ENCODE measurements at places on chromosomes 5 and 9.

- no peak for DNase-seq
Observed at GRCh38 chr9:98833090-98833956, 25.9 kb downstream of the GALNT12 start.

- peak; percentile 83 for DNase-seq
Observed at GRCh38 chr5:115601701-115602590, at the start of gene TICAM2. TICAM2 (minus strand) TSS chr5:115602479; CDS start chr5:115581256, 21,223 bp downstream.

- peak; percentile 37 for DNase-seq
Observed at GRCh38 chr9:126723807-126724172, 81.0 kb upstream of the ZBTB43 start.

- DNase-seq, result no peak
Observed at GRCh38 chr9:107149756-107150155, 133.3 kb upstream of the RAD23B start.

- DNase-seq, result no peak
Observed at GRCh38 chr5:60207040-60207439, 313.5 kb upstream of the PDE4D start.

DNA sequence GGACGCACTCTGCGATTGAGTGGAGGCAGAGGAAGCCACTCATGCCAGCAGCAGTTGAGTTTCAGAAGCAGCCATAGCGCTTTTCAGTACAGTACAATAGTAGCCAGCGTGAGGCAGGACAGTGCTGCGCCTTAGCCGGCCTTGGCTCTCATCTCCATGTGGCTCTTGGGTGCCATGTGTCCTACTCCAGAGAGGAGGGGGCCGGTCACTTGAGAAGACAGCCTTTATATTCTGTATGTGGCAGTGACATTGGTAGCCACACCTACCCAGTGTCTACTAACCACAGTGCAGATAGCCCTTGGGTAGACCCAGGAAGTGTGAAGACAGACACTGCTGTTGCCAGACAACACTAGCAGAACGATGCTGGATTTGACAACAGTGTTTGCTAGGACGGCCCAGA is 42.3 kb downstream of the FAM78A start:
- no peak for DNase-seq

DNA sequence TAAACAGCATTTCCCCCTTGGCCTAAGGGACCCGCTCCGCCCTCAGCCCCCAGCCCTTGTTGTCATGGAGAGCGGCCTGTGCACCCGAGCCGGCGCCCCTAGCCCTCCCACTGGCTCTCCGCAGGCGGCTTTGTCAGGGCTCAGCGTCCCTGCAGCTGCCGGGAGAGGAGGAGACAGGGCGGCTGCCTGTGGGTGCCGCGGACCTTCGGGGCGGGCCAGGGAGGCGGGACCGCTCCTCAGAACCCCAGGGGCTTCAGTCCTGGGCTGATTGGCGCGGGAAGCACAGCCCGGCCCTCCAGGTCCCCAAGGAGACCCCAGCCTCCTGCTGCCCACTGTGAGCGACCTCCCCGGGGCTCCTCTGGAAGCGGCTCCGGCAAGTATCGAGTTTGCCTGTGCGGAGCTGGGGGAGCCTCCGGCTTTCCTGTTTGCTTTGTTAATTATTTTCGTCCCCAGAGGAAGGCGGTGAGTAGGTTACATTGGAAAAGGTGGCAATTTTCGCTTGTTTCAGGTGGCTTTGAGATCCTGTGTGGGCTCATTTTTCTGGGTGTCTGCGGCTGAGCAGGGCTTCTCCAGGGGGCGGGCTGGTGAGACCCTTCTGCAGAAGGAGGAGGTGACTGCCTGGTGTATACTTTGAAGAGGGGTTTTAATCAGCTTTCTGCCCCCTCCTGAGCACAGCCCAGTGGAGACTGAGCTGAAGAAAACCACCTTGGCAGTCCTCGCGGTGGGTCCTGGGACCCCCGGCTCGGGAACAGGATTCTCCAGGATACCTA is at the start of gene FGD3:
FGD3 (plus strand) TSS at position 256 of the 770 bp plus-strand sequence. CDS start 28,734 bp downstream, outside the sequence.
- DNase-seq, result peak; percentile 30

DNA sequence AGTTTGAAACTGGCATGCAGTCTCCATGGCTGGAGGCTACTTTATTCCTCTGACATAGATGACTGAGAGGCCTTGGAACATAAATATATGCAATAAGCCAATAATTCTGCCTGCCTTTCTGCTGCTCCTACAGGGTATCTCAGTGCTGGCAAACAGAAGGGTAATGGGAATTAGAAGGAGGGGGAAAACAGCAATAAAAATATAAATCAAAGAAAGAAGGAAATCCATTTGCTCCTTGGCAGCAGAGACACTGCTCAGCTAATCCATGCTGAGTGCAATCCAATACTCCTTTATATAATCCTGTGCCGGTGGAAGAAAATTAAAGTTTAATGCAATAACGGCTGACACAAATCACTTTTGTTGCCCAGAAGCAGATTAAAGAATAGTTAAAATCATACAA is 478.9 kb downstream of the SPATA31D1 start:
- no peak for DNase-seq

DNA sequence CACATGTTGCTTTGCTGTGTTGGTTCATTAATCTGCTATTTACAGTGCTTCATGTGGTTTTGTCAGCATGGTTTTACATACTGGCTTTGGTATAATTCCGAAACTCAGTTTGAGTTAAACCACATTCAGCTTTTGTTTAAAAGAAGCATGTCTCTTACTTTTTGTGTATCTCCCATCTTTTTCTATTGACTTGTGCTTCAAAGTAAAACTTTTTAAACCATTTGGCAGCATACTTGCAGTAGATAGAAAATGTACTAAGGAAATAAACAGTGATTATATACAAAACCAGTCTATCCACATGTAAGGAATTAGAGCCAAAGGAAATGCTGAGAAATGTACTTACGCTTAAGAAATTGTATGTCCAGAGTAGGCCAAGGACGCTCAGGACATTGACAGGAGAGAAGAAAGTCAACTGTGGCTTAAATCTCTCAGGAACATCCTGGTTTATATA is 286.9 kb downstream of the ARHGEF28 start:
- no peak for DNase-seq

GRCh38 chr5:93304456-93305250 is 276.4 kb downstream of the NR2F1-AS1 start:
- no peak for DNase-seq

Data from ELR (cell line).